HS-27A (cell line): ENCODE measurements at places on chromosomes 3 and 15.

DNA sequence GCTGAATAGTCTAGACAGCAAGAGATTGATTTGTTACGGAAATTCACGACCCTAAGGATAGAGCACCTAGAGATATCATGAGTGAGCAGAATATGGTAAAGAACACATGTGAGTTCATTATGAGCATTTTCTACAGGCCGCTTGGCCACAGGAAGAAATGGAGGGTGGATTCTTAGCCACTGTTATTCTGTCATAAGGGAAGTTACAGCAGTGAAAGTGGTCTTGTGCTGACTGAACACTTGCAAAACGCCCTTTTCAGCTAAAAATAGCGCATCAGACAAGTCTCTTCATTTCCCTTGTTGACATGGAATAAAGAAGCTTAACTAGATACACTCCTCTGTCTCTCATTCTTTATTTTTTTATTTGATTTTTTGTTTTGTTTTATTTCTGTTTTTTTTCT lies 19.8 kb downstream of the DGKG start:
- no peak for DNase-seq

- peak; percentile 39 for DNase-seq
Measured at GRCh38 chr15:50116477-50116876, 2.6 kb downstream of the ATP8B4 start.

DNA sequence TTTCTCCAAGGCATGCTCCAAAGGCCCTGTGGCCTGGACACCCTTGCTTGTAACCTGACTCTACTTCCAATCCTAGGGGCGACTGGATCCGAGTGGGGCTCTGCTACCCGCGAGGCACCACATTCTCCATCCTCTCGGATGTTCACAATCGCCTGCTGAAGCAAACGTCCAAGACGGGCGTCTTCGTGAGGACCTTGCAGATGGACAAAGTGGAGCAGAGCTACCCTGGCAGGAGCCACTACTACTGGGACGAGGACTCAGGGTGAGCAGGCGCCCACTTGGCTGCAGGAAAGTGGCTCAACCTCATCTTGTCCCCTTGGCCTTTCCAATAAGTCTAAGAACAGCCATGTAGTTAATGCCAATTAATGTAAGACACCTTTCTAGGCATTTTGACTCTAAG lies 51.9 kb downstream of the MESD start:
- no peak for DNase-seq

DNA sequence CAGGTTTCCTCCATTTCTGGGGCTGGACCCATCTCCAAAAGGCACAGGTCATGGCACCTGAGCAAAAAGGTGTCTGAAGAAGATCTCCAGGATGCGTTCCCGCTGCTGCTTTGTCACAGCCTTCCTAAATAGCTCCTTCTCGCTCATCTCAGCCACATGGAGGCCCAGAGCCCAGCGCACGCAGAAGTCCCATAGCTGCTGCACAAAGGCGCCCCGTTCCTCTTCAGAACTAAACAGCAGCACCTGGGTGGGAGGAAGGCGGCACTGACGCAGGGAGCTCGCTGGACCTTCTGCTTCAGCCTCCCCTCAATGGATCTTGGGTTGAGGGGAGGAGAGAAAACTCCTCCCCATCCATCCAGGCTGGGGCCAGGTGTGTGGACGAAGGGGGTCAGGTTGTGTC lies 8.4 kb downstream of the DUOX2 start:
- no peak for DNase-seq

DNA sequence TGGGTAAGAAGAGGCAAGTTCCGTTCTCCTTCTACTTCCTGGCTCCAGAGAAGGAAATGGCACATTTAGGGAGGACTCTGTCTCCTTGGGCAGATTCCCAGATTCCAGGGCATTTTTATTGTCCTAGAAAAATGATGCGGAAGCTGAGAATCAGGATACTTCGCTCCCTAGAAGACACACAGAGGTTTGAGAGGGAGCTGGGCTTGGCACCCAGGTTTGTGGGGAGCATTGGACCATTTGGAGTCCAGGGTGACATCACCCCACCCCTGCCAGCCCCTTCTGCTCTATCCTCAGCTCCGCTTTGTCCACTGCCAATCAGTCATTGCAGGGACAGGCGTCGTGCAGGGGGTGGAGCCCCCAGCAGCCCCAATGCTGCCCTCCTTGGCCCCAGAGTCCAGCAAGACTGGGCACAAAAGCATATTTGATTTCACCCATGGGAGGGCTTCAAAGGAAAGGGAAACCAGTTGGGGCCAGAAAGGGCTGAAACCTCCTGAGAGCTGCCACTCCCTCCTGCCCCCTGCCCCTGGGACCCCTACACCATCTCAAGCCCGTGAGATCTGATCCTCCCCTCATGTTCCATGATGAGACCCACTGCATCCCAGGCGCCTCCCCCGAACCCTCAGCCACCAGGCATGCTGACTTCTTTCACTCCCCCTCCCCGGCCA lies 129.8 kb upstream of the MEF2A start:
- DNase-seq, result no peak

GRCh38 chr3:197490098-197491058 lies 65.4 kb downstream of the BDH1 start:
- peak; percentile 96 for DNase-seq

DNA sequence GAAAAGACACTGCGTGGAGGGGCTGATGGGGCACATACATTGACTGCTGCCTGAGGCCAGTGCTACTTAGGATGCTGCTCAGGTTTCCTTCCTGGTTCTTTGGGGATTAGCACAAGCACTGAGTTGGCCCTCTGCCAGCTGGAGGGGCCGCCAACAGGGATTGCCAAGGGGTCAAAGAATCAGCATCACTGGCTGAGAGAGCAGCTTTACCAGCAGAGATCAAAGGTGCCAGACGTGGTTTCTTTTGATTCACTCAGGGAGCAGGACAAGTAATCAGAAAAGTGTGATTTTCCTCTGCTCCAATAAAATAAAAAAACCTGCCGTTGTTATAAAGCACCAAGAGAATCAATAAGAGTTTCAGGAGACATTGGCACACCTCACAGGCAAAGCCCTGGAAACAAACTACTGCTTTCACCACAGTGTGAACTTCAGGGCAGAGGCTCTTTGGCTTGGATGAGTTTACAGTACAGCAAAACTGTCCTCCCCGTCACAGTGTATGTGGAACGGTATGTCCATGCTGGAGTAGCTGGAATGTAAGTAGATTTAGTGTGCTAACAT lies 45.8 kb upstream of the FSIP1 start:
- DNase-seq, result no peak
